ENCODE measurements at places on chromosomes 7 and 10.

DNA sequence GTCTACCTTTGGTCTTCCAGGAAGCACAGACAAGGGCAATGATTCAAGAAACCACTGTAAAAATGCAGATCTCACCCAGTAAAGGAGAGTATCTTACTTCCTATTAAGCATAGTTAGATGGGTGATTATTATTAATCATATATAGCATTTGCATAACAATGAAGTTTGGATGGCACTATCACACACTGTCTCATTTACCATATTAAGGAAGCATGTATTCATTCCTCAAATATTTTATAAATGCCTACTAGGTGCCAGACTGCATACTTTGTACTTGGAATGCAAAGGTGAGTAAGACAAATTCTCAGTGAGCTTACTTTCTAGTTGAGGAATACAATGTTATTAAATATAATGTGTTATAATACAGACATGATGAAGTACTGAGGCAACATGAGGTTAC lies 53.9 kb upstream of the SKAP2 start:
- no peak for DNase-seq

- DNase-seq, result no peak
Observed at GRCh38 chr7:92137557-92137956, 3.3 kb upstream of the CYP51A1 start.

DNA sequence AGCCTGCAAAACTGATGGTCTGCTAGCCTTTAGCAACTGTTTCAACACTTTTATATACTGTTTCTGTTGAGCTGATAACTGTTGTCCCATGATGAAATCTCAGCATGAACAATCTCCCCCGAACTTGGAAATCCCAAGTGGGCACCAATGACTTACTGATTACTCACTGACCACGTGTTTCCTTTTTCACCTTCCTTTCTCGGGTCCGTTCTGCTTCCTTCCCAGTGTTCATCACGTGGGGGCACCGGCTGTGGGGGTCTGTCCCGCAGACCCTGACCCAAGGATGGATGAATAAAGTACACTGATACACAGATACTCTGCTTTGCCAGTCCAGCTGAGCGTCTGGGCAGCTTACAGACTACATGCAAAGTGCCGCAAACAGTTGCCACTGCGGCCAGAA lies 39.0 kb upstream of the RASGEF1A start:
- DNase-seq, result no peak

- DNase-seq, result peak; percentile 87
Observed at GRCh38 chr7:158325530-158326381, 261.9 kb downstream of the PTPRN2 start.

DNA sequence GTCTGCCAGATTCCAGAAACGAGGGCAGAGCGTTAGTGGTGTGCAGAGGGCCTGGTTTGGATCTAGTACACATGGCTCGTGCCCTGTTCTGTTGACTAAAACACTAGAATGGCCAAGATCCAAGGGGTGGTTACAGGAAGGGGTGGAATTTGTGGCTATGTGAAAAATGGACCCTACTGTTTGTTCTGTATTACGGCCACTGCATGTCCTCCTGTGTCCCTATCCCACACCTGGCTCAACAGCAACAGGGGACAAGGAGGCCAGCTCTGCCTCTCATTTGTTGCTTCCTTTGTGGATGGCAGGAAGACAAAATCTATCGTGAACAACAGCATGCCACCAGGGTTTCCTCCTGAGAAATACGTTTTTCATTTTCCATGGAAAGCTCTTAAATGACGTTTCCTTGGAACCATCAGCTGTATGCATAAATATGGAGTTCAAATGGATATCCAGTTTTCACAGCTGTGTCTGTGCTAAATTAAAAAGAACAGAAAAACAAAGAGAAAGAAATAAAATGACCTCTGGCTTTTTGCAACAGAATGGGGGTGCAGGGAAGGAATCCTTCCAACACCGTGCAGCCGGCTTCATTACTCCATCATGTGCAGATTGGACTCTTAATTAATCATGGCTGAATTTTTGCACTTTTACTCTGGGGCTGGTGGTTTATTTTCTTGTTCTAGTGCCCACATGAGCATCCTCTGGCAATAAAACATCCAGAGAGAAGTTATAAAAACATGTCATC lies 318.9 kb downstream of the CXCL12 start:
- DNase-seq, result no peak

- no peak for DNase-seq
Observed at GRCh38 chr10:79433324-79434222, 11.9 kb downstream of the ZCCHC24 start.

- no peak for DNase-seq
Observed at GRCh38 chr10:98408799-98409198, 6.2 kb downstream of the PYROXD2 start.
